ENCODE measurements at places on chromosomes 5 and 9.

- no peak for DNase-seq
Measured at GRCh38 chr9:4955836-4956235, 29.2 kb upstream of the JAK2 start.

DNA sequence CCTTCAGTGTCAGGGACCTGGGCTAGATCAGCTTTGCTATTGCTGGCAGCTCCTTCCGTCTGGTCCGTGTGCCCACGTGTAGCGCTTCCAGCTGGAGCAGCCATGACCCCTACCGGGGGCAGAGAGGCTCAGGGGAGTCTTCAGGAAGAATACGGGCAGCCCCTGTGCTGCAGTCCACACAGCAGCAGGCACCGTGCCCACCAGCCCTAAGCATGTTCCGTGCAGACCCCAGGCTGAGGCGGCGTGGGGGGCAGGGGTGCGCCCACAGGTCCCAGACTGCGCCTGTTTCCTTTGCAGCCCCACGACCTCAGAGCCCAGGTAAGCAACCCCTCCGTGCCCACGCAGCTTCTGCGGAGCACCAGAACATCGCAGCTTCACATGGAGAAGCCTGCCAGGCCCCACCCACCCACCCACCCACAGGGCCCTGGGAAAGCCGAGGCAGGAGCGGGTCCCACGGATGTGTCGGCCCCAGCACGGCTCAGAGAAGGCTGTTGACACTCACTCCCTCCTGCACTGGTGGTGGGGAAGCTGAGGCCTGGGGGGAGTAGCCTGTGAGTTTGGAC is 83.1 kb downstream of the KCNT1 start:
- no peak for DNase-seq

- DNase-seq: peak; percentile 31
Measured at GRCh38 chr5:180127682-180128670, 56.4 kb upstream of the RNF130 start.

GRCh38 chr5:80874162-80874561 is 86.0 kb upstream of the RASGRF2 start:
- DNase-seq: no peak

GRCh38 chr9:82488313-82489200 is 500.0 kb downstream of the SPATA31D1 start:
- no peak for DNase-seq

GRCh38 chr5:16673241-16674201 is 56.7 kb upstream of the RETREG1 start:
- no peak for DNase-seq

GRCh38 chr5:132655821-132656773 is 1.9 kb upstream of the IL13 start:
- peak; percentile 38 for DNase-seq

DNA sequence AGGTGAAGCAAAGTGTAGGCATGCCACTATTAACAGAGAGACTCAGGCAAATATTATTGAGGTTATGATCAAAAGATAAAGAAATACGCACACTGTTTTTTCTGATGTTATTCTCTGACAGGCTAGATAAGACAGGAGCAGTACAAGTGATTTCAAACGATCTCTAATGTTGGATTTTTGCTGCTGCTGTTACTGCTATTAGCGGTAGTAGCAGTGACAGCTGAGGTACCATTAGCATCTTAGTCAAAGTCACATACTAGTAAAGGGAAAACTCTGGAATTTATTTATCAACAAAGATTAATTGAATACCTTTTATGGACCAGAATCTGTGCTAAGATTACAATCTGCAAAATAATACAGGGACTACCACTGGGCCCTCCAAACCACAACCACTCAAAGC is 362.4 kb upstream of the CDH6 start:
- no peak for DNase-seq

DNA sequence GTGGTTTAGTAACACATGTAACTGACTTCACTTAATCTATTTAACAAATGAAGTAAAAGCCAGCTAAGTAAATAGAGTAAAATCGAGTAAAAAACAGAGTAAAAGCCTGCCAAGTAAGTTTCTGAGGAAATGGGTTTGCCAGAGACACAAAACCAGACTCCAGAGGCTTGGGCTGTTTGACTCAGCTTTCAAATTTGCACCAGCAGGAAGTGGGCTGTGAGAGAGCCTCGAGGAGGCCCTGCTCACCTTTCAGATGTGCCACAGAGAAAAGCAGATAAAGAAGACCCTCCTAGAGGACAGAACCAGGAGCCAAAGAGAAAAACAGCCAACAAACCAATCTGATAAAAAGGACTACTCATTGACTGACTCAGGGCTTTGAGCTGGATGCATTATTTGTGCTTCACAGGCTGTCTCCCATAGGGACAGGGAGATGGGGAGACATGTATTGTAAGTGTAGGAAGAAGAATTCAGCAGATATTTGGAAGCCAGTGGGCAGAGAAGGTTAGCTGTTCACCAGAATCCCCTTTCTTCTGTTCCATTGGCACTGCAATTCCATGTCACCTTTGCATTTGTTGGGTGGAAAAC is 14.4 kb upstream of the AMACR start:
- DNase-seq: peak; percentile 33

- peak; percentile 32 for DNase-seq
Measured at GRCh38 chr9:122904466-122904822, 715 bp downstream of the RC3H2 start.

GRCh38 chr5:90528601-90529193 is 687 bp downstream of the LYSMD3 start:
- no peak for DNase-seq

DNA sequence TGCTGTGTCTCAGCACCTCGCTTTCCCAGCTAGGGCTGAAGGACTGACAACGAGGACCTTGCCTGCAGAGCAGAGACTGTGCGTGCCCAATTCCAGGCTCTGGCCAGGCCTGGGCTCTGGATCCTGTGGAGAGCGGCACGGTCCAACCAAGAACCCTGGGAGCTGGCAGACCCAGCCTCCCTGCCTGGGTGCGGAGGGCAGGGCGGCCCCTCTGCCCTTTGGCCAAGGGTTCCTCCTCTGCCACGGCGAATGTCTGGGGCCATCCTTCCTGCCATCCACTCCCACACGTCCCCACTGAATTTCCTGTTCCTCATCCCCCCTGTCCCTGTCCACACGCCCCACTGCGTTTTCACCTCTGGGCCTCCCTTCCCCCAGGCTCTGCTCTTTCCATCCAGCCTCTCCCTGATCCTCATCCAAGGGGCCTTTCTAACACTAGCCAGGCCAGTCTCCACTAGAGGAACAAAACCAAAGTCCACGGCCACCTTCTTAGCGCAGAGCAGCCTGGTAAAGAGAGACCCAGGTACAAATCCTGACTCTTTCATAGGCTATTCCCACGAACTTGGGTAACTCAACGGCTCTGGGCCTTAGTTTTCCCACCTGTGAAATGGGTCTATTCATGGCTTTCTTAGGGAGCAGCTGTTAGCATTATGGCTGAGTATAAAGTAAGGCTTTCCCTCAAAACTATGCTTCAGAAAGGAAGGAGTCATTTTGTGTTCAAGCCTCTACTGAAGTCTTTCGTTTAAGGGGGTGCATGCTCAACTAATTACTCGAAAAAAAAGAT is 95.5 kb upstream of the PHYKPL start:
- DNase-seq: no peak

- no peak for DNase-seq
Measured at GRCh38 chr9:85723215-85723614, 18.5 kb downstream of the AGTPBP1 start.

- DNase-seq: no peak
Measured at GRCh38 chr5:156778139-156778706, 71.9 kb upstream of the PPP1R2B start.

DNA sequence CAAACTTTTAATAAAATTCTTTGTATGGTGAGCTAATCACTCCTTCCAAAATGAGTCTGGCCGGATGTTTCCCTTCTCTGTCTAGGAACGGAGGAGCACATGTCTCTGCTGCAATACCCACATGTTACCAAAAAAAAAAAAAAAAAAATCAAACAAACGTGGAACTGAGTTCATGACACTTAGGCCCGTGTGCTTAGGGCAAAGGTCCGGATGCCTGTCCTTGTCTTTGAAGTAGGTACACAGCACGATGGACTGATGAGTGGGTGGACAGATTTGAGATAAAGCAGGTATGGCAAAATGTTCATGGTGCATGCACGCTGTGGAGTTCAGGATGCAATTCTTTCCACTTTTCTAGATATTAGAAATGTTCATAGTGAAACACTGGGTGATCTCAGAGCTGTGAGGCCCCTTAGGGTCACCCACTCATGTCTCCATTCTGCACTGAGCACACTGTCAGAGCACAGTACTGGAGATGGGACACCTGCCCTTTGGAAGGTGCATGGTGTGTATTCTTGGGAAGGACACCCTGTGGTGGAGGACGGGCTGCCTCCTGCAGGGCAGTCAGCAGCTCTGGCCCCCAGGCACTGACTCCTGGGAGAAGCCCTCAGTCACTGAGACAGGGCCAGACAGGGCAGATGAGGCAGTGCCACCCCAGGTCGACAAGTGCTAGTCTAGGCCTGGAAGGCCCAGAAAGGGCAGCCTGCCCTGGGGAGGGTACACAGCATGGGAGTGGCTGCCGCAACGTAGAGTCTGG is 43.6 kb downstream of the GADD45G start:
- DNase-seq: no peak

- DNase-seq: no peak
Measured at GRCh38 chr5:4230786-4231641, 635.4 kb downstream of the IRX1 start.

GRCh38 chr5:118953652-118954005 is 34.7 kb downstream of the DTWD2 start:
- no peak for DNase-seq

GRCh38 chr9:91424403-91425176 is 958 bp upstream of the NFIL3 start:
- DNase-seq: peak; percentile 53

- DNase-seq: no peak
Measured at GRCh38 chr9:16318516-16319060, 551.9 kb downstream of the BNC2 start.
